ENCODE measurements at places on chromosomes 2 and 18.

DNA sequence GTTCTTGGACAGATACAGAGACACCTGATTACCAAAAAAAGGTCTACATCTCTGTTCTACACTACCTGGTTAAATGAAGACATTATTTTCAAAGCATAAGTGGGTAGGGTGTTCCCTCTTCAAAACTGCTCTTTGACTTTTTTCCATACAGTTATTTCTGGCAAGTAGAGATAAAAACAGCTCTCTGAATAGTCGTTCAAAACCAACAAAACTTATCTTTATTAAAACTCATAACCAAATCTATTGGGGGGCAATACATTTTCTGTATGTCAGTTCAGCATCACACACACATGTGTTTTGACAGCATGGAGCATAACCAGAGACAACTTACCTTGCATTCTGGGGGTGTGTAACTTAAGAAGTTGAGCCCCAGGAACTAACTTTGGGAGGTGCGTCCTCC lies 149.0 kb upstream of the EPC2 start:
- DNase-seq = no peak

DNA sequence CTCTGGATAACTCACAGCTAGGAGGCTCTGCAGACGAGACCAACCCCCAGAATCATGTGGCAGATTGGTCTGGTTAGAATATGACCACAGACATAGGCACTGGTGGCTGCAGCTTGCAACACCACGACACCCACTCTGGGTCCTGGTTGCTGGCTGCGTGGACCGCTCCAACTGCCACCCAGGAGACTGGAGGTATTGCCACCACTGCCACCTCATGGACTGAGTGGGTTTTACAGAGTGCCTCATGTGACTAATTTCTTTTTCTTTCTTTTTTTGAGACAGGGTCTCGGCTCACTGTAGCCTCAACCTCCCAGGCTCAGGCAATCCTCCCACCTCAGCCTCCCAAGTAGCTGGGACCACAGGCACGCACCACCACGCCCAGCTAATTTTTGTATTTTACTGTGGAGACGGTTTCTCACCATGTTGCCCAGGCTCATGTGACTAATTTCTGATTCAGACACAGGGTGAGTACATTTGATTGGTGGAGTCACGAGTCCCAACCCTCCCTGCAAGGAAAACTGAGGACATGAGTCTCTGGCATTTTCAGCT lies 29.9 kb upstream of the NT5DC4 start:
- DNase-seq = no peak

DNA sequence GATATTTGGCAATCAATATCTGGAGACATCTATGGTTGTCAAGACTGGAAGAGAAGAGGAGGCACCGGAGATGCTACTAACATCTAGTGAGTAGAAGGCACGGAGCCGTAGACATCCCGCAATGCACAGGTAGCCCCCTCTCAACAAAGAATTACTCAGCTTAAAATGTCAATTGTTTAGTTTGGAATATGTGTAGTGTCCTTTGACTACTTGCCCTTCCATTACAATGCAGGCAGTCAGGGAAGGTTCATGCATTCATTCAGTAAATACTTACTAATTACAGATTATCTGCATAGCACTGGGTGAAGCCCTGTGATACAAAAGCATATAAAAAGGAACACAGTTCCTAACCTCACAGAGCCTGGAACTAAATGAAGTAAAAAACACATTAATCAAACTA lies 294.0 kb downstream of the RIT2 start:
- DNase-seq = no peak

- no peak for DNase-seq
These were observed 168.9 kb downstream of the ANTXR1 start for GRCh38 chr2:69181806-69182427.

- DNase-seq = no peak
These were observed 205.7 kb downstream of the SOCS6 start for GRCh38 chr18:70494524-70494923.
